ENCODE measurements at places on chromosomes 7 and 10.

DNA sequence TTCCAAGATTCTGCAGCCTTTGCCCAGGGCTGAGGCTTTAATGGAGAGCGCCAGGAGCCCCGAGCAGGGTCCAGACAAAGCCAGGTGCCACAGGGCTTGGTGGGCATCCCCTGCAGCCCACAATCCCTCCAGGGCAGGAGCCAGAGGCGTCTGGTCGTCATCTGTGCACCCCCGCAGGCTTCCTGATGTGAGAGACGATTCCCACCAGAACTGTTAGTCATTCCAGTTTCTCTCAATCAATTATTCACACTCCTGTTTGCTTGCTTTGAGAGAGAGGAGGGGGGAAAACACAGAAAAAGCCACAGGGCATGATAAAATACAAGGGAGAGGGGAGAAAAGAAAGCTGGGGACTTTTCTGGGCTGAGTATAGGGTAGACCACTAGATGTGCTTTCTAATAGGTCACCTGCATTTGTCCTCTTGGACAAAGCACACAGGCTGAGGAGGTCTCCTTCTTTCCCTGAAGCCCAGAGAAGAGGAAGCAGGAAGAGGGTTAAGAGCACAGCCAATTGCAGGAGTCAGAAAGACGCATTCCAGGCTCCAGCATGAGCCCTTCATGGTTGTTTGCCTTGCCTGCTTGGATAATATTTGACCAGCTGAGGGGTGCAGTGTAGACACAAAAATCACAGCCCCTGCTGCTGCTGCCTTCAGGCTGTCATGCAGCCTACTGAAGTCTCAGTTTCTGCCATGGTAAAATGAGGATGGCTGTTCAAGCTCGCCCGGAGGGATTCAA is 194.4 kb downstream of the PLXNA4 start:
- no peak for DNase-seq

GRCh38 chr10:105577865-105578607 is 936.9 kb downstream of the SORCS3 start:
- no peak for DNase-seq

DNA sequence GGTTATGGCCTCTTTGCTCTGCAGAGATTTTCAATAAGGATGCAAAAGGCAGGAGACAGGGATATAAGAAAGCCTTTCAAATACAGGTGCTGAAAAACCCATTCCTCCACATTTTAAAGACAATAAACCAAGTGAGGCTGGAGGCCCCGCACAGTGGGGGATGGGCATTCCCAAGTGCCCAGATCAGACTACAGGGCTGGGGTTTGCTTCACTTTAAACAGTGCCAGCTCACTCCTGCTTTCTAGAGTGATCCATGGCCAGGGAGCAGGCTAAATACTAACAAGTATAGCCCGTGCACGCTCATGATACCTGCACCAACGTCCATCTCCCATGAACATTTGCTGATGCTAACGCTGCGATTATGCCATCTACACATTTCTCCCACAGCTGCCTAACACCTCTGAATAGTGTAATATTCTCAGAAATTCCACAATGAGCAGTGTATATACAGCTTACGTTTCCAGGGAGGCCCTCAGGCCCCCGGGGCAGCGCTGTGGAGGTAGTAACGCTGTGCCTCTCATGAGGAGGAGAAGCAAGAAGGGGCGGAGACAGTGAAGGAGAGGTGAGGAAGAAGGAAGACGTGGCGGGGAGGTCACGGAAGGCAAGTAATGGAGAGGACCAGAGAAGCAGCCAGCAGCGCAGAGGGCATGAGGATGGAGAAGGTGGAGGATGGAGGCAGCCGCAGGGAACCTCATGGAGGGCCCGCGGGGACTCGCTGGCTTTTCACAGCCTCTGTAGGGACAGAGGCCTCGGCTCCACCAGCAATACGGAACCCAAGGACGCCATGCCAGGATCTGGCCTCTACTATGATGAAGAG is 141.7 kb downstream of the USP6NL start:
- no peak for DNase-seq

- DNase-seq, result peak; percentile 87
Observed at GRCh38 chr10:77524281-77524711, 113.3 kb downstream of the KCNMA1 start.

DNA sequence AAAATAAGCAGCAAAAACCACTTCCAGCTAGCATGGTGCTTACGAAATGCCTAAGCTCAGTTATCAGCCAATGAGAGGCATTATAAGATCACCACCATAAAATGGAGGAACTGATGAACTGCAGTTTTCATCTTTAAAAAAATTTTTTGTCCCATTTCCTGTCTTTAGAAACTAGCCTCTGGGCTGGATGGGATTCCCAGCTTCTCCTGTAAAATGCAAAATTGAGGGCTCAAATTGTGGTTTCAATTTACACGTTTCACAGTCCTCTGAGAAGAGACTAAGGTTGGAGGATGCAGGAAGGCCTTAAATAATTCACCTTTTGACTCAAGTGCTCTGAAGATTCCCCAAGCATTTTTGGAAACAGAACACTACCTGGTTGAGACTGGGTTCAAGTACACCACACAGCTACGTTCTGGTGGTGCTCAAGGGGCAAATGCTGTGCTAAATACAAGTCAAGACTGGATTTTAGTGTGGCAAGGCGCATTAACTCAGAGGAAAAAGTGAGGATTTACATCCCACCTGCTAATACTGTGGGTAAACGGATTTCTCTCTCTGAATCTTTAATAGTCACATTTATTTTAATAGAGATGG is 951 bp downstream of the ZNF25 start:
- no peak for DNase-seq

- no peak for DNase-seq
Observed at GRCh38 chr7:85010306-85010705, 176.6 kb downstream of the SEMA3D start.

- no peak for DNase-seq
Observed at GRCh38 chr7:36945612-36946400, 221.5 kb upstream of the AOAH start.

Data from astrocyte of the cerebellum (primary cell).